ENCODE measurements at places on chromosomes 7 and 10.

- no peak for DNase-seq
Measured at GRCh38 chr7:94417901-94418300, 23.2 kb downstream of the COL1A2 start.

DNA sequence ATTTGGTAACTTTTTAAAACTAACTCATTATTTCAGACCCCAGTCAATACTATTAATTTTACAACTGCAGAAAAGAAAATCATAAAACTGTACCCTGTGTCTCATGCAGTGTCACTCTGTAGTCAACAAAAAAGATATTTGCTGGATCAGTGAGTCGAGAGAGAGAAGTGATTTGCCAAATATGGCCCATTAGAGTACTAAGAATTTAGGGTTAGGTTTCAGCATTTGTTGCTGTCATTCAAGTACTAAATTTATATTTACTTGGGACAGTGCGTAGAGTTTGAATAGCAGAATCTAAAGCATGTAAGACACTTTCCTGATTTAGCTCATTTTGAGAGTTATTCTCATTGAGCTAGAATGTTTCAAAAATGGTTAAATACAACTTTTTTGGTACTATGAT is 38.9 kb downstream of the CACNA2D1 start:
- DNase-seq = no peak

GRCh38 chr10:128058106-128058749 is 68.0 kb downstream of the MKI67 start:
- no peak for DNase-seq

DNA sequence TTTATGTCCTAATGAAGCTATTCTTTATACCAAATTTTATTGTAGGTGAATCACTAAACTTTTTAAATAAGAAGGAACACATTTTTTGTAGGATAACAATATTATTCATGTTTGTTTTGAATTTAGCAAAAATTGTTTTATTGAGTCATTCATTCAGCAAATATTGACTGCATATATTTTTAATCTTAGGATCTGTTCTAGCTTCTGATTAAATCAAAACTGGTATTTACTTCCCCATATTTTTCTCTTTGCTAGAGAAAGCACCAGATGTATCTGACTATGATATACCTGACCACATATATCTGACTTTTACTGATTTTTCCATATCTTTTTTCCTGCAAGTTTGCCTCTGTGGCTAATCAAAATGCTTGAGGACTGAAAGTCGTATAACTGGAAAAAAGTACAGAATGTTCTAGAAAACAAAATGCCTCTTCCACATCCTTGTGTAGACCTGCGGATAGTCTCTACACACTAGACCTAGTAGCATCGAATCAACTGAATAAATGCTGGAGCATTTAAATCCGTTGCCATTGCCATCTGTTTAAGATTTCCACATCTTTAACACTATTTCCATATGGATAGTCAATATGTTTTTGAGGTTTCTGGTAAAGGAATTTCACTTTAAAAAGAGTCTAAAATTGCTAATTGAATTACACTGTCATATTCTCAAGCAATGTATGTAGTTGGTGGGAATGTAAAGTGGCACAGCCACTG is 594.7 kb downstream of the KCNMA1 start:
- no peak for DNase-seq

DNA sequence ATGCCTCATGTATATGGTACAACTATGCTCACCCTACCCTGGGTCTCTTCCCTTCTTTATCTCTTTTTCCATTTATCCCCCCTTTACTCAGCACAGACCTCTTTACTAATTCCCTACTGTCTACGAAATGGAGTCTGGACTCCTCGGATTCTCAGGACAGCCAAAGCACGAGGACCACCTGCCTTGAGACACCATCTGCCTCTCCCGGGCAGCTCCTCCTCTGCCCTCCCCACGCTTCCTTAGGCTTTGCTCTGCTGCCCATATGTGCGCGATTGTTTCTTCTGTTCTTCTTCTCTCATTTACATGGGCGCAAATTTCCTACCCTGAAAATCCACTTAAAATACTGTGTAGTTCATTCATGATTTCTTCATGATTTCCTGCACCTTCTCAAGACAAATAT is 62.7 kb upstream of the STK17A start:
- no peak for DNase-seq

DNA sequence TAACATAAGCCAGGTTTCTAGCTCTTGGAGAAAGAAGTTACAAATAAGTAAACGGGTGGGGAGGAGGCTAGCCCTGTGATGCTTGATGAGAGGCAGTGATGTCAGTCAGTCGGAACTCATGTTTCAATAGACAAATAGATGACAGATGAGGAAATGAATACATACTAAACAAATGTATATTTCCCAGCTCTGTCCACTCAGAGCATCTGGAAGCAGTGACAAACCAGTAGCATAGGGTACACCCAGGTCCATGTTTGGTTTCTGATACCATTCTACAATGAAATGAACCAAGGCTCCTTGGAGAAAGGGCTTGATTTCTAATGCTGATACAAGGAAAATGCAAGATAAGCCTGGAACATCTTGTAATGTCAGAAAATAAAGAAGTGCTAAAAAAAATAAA is 30.6 kb downstream of the PODXL start:
- DNase-seq = no peak

- DNase-seq = peak; percentile 86
Measured at GRCh38 chr7:26930201-26930600, 65.8 kb upstream of the SKAP2 start.

DNA sequence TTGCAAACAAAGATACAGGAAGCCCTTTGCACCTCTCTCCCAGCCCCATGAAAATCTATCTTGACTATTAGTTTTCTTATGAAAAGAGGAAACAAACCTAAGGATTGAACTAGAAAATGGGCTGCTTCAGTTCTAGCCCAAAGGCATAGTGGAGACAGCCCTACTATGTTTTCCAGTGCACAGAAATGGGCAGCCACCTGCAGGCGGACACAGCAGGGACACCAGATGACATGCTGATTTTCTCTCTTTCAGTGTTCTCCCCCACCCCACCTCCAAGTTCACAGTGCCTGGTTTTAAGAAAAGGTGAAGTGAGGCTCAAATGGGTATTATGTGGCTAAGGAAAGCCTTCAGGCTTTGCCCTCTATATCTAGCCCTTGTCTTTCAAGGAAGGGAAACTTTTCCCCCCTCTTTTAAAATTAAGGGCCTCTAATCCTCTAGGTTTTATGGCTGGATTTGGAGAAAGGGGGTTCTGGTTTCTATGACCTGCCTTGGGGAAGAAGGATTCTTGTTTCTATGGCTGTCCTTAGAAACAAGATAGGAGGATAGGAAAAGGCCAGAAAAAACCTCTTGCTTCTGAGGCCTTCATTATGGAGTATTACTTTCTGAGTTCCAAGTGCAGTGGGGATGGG is 23.5 kb upstream of the DDX50 start:
- DNase-seq = no peak
